ENCODE measurements at places on chromosomes 3 and 15.

DNA sequence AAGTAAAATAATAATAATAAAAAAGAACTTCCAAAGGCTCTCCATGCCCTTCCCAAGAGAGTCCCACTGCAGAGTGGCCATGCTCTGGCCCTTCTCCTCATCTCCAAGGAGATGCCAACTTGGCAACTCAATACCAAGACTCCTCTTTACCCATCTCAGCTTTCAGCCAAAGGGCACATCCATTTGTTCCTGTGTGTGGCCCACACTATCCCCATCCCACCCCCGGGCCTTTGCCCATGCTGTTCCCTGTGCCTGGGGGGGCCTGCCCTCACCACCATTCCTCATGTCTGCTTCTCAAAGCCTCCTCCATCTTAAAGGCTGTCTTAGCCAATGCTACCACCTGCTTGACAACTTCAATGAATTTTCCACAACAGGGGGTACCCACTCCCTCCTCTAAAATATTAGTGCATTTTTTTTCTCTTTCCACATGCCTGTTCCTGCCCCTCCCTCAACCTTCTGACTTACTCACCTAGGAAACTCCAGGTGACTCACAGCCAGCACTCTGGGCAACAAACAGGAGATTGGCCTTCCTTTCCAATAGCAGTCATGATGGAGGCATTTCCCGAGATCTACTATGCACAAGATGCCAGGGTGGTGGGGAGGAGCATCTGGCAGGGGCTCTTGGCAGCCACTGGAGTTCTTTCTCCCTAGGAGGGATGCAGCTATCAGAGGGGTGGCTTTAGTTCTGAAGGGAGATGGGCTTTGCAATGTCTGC lies 109.4 kb upstream of the SMAD3 start:
- no peak for DNase-seq

DNA sequence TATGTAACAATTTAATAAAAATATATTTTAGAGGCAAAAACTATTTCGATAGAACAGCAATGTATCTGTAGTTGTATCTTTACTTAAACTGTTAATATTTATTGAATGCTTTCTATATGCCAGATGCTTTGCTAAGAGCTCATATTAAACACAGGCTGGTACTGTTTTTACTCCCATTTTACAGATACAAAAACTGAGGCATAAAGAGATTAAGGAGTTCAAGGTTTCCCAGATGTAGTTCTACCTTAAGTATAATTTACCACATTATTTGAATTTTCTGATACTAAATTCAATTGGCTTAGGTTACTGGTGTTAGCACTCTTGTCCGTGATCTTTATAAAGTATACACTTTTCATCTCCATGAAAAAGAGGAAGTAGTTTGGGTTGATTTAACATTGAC lies 149.8 kb downstream of the ROBO2 start:
- DNase-seq = no peak

- no peak for DNase-seq
These were observed 540 bp upstream of the RSRC1 start for GRCh38 chr3:158109295-158109803.

DNA sequence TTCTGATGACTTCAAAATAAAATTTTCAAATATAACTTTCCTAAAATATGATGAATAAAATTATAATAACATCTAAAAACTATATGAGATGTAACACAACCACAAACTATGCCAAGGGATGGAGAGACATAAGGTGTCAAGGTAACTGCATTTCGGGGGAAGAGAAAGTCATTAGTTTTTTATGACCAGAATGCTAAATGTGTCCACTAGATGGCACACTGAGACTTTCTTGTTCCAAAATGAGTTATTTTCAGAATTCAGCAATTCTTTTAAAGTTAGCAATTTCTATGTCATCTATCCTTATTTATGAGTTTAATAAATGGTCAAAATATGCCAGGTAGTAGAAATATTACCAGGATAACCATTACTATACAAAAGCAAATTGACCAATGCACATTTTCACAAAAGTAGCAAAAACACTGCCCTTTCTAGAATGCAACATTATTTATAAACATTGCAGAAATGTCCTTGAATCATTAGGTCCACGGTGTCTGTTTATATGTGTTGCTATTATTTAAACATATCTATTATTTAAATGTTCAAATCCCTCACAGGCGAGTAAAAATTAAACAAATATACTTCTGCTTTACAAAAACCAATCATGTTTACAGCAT lies 374.2 kb downstream of the PLCL2 start:
- no peak for DNase-seq

- DNase-seq = no peak
These were observed 127.2 kb upstream of the IL12A start for GRCh38 chr3:159861369-159861987.
